Activated CD4-positive, alpha-beta memory T cell treated with anti-CD3 and anti-CD28 coated beads for 36 hours (primary cell): ENCODE measurements at places on chromosomes 4 and X.

GRCh38 chr4:76326515-76326914 lies 20.0 kb downstream of the STBD1 start:
- no peak for DNase-seq

DNA sequence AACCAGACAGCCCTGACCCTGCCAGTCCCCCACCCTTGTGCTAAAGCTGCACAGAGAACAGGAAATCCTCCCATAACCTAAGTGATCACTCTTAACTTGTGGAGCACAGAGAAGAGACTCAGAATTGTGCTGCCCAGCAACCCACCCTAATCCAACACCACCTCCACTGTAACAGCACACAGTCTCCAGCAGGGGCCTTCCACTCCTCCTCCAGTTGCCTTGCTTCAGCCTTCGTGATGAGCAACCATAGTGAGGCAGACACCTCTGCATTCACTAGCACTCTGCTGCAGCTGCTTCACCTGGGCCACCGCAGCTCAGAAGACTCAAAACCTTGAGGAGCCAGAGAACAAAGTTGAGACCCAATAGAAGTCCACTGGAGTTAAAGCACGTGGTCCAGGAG lies 7.9 kb upstream of the UGT2B4 start:
- DNase-seq, result no peak

DNA sequence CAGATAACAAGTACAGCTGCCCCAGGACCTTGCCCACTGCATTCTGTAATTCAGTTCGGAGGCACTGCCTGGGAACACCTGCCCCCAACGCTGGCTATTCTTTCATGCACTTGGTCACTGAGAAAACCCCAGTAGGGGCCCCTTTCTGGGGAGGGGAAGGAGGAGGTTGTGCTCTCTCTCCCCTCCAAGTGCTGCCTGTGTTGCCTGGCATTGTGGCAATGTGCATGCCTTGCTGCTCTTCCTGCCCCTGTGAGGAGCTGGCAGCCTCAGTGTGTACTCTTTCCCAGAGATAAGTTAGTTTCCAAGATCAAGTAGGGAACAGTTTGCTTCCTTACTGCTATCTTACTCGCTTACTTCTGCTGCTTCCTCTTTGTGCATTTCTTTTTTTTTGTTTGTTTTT lies 90.8 kb downstream of the AASDH start:
- no peak for DNase-seq

GRCh38 chrX:154541896-154542722 lies 4.5 kb downstream of the G6PD start:
- DNase-seq, result peak; percentile 66

- no peak for DNase-seq
Measured at GRCh38 chr4:157775971-157776370, 396.9 kb downstream of the GASK1B start.

GRCh38 chrX:45794323-45794994 lies 593.8 kb upstream of the DIPK2B start:
- DNase-seq, result no peak

GRCh38 chr4:36081185-36081584 lies 163.1 kb downstream of the ARAP2 start:
- peak; percentile 37 for DNase-seq
